PC-3 (cell line): ENCODE measurements at places on chromosomes 3 and 15. TPM values are rescaled to one million over a fixed set of nuclear protein-coding genes. Genes with fewer than 3 reads are reported as not detected.

- no peaks in the 10 kb centered on the region for H3K36me3 ChIP-seq
- DNase-seq = peak; percentile 60
- no peak overlapping the region for H3K4me3 ChIP-seq
- no peaks in the 10 kb centered on the region for H3K4me1 ChIP-seq
- H3K27ac ChIP-seq = no peak overlapping the region
These were observed 31.4 kb upstream of the PRTG start for GRCh38 chr15:55774113-55774970.

The KLHL6 gene
- not detected in 2 replicates for total RNA-seq

DNA sequence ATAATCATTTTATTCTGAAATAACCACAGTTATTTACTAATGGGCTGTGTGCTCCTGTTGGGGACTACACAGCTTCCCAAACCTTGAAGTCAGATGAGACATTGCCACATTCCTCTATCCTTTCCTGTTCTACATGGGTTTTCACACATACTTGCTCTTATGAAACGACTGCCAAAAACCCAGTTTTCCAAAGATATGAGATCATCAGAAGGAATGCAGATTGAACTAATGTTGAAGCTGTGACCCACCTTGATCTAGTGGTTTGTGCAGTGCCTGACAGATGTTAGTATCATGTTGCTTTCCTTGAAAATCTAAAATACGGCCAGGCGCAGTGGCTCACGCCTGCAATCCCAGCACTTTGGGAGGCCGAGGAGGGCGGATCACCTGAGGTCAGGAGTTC is 144.6 kb downstream of the VGLL4 start:
- peak overlapping the region; percentile 30; the same call in 1 of the 2 replicates for H3K4me3 ChIP-seq
- H3K36me3 ChIP-seq = no peaks in the 10 kb centered on the region
- no peaks in the 10 kb centered on the region for H3K27me3 ChIP-seq
- H3K27ac ChIP-seq = peak overlapping the region; percentile 84

DNA sequence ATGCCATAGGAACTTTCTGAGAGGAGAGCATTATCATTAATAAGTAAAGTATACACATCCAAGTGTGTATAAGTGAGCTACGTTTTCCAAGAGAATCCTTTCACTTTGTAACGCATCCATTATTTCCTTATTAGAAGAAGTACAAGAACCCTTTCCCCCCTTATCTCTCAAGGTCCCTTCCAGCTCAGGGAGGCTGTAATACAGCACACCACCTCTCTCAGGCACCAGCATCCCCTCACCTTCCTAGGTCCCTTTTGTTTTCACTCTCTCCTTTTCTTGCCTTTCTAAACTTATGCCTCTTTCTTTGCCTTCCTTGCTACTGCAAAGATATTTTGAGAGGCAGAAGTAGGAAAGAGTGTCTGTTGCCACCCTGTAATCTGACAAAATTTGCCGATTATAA is 446.0 kb downstream of the GRM7 start:
- no peaks in the 10 kb centered on the region for H3K36me3 ChIP-seq
- H3K27ac ChIP-seq = no peak overlapping the region
- H3K4me3 ChIP-seq = no peak overlapping the region
- no peak for DNase-seq
- H3K4me1 ChIP-seq = no peaks in the 10 kb centered on the region

The KLHL40 gene
- total RNA-seq = not detected in 2 replicates

GRCh38 chr15:36432161-36432560 is 147.3 kb upstream of the CDIN1 start:
- H3K4me3 ChIP-seq = no peak overlapping the region
- H3K27ac ChIP-seq = peak overlapping the region; percentile 83
- no peaks in the 10 kb centered on the region for H3K27me3 ChIP-seq

DNA sequence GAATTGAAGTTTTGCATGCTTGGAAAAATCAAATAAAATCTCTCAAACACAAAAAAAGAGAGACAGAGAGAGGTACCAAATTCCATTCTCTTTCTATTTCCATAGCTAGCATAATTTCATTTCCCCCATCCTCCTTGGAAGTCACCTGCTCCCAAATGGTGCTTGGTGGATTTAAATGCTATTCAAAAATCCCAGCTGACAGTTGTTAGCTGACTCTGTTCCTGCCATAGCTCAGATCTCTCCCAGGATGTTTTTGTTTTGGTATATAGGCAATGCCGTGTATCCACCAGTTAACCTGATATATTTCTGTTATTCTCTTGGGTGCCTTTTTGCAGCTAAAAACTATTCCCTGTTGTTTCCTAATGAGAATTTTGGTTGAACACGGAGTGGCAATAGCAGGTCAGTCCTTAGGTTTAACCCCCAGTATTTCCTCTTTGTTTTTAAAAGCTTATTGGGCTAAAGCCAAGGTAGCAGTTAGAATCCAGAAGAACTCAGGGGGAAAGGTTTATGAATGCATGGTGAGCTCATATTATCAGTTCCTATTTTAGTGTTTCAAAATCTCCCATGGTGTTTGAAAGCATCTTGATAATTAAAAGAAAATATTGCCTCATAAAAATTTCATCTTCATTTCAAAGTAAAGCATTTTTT is 240.0 kb upstream of the GBE1 start:
- H3K27me3 ChIP-seq = no peaks in the 10 kb centered on the region
- no peak for DNase-seq
- no peaks in the 10 kb centered on the region for H3K36me3 ChIP-seq
- H3K4me3 ChIP-seq = no peak overlapping the region
- 0 out of 2 replicates have a peak, but pooled peaks cover 4% of the 10 kb centered on the region for H3K4me1 ChIP-seq

The SCAANT1 gene
- not detected in 2 replicates for total RNA-seq

The SPINT1 gene
- 177 and 244 TPM in 2 replicates for total RNA-seq

The EXD1 gene
- total RNA-seq = not detected in 2 replicates

The STRIT1 gene
- total RNA-seq = not detected in 2 replicates

The ACAP2 gene
- total RNA-seq = 27.0 and 33.5 TPM in 2 replicates

- H3K4me3 ChIP-seq = no peak overlapping the region
- no peaks in the 10 kb centered on the region; the same call in 1 of the 2 replicates for H3K36me3 ChIP-seq
- H3K27me3 ChIP-seq = no peaks in the 10 kb centered on the region
- no peak overlapping the region for H3K27ac ChIP-seq
These were observed 6.3 kb downstream of the CSK start for GRCh38 chr15:74788042-74788682.

GRCh38 chr15:89377842-89378295 is 43.2 kb upstream of the POLG start:
- DNase-seq = no peak
- no peaks in the 10 kb centered on the region for H3K27me3 ChIP-seq
- H3K4me3 ChIP-seq = peak overlapping the region; percentile 53
- peaks cover 35% of the 10 kb centered on the region for H3K4me1 ChIP-seq

DNA sequence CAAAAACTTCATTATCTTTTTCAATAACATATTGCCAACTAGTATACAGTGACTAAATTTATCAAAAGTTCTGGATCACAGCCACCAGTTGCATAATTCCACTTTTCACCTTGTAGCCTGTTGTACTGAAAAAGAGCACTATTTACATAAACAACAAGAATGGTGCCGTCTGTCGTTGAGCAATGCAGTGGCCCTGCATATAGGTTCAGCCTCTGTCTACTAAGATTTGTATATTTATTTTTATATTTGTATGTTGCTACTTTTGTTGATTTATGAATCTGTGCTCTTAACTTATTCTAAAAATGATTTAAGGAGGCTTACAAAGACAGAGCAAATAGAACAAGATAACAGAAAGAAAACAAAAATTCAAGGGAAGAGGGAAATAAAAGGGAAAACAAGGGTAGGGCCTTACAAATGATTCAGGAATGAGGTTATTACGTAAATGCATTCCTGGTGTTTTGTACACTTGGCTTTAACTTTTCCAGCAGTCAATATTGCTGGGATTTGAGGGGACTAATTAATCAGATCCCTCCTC is 257.6 kb upstream of the STT3B start:
- H3K36me3 ChIP-seq = no peaks in the 10 kb centered on the region
- H3K27ac ChIP-seq = peak overlapping the region; percentile 81
- H3K4me1 ChIP-seq = peaks cover 34% of the 10 kb centered on the region
- peak overlapping the region; percentile 15; the same call in 1 of the 2 replicates for H3K4me3 ChIP-seq
- H3K27me3 ChIP-seq = no peaks in the 10 kb centered on the region

The SYNPR gene
- not detected in 2 replicates for total RNA-seq

GRCh38 chr15:32803631-32804030 is 85.8 kb downstream of the GREM1 start:
- H3K4me3 ChIP-seq = no peak overlapping the region
- peaks cover 21% of the 10 kb centered on the region for H3K4me1 ChIP-seq
- H3K27ac ChIP-seq = peak overlapping the region; percentile 92
- peak; percentile 54 for DNase-seq

The MOBP gene
- total RNA-seq = not detected in 2 replicates

The TSEN2 gene
- 40.2 and 51.0 TPM in 2 replicates for total RNA-seq

GRCh38 chr15:70820214-70820613 is 33.7 kb downstream of the LARP6 start:
- H3K36me3 ChIP-seq = no peaks in the 10 kb centered on the region
- no peak overlapping the region for H3K27ac ChIP-seq
- no peaks in the 10 kb centered on the region for H3K27me3 ChIP-seq
- H3K4me1 ChIP-seq = peaks cover 30% of the 10 kb centered on the region

The CPN2 gene
- 0.07 TPM in 1 of 2 replicates, not detected in the other for total RNA-seq

GRCh38 chr3:108406661-108407206 is 103.7 kb downstream of the MYH15 start:
- H3K27me3 ChIP-seq = no peaks in the 10 kb centered on the region
- no peak overlapping the region for H3K4me3 ChIP-seq
- peaks cover 9% of the 10 kb centered on the region for H3K4me1 ChIP-seq
- DNase-seq = peak; percentile 74

DNA sequence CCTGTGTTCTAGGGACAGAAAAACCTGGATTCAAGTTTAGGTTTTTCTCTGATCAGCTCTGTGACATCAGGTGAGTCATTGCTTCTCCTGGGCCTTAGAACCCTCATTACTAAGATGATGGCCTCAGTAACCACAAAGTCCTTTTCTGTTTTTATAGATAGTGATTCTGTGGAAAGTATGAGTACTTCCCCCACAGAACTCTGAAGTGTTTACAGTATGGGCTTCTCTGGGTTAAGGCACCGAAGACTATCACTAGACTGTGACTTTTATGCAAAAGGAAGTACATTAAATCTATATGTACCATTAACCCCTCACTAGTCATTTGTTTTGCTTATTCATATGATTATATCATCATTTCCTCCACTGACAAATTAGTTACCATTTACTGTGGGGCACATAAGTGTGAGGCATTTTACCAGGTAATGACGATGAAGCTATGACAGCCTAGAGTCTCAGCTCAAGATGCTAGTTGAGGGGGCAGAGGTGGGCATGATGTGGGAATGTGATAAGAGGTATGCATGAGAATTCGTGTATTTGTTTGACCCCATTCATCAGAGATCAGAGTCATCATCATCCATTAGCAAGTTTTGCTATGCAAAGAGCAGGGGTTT is 15.0 kb upstream of the RORA start:
- no peak overlapping the region for H3K4me3 ChIP-seq
- H3K36me3 ChIP-seq = no peaks in the 10 kb centered on the region
- 0 out of 2 replicates have a peak, but pooled peaks cover 10% of the 10 kb centered on the region for H3K27me3 ChIP-seq
- DNase-seq = no peak
